Activated naive CD4-positive, alpha-beta T cell treated with Interleukin-2 at 50 U/mL for 16 hours (primary cell): ENCODE measurements at places on chromosomes 6 and 20.

- no peak for DNase-seq
Observed at GRCh38 chr20:63315731-63316491, 22.9 kb downstream of the COL20A1 start.

DNA sequence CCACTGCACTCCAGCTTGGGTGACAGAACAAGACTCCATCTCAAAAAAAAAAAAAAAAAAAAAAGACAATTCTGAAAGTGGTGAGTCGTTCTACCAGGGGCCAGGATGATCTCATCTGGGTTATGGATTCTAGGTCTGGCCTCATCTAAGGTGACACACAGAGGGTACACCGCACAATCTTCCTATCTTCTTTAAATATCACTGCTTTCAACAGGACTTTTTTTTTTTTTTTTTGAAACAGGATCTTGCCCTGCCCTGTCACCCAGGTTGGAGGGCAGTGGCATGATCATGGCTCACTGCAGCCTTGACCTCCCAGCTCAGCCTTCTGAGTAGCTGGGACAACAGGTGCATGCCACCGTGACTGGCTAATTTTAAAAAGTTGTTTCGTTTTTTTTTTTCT lies 67.7 kb downstream of the SLC16A10 start:
- DNase-seq: peak; percentile 4

DNA sequence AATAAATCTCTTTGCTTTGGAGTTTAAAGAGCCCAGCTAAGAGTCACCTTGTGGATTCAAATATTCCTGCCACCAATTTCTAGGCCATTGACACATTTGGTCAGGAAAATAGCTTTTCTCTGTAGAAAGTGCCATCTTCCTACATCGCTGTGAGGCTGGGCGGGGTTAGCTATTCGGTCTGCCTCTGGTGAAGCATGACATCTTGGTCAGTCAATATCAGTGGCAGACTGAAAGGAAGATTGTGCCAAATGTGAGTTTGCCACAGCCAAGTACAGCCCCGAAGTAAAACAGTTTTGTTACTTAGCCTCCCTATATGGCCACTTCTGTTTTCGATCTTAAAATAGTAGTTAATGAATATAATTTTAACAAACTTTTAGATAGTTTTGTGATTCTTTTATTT lies 65.5 kb upstream of the FABP7 start:
- DNase-seq: no peak

- DNase-seq: no peak
Observed at GRCh38 chr6:19838442-19839236, 1.5 kb downstream of the ID4 start.

DNA sequence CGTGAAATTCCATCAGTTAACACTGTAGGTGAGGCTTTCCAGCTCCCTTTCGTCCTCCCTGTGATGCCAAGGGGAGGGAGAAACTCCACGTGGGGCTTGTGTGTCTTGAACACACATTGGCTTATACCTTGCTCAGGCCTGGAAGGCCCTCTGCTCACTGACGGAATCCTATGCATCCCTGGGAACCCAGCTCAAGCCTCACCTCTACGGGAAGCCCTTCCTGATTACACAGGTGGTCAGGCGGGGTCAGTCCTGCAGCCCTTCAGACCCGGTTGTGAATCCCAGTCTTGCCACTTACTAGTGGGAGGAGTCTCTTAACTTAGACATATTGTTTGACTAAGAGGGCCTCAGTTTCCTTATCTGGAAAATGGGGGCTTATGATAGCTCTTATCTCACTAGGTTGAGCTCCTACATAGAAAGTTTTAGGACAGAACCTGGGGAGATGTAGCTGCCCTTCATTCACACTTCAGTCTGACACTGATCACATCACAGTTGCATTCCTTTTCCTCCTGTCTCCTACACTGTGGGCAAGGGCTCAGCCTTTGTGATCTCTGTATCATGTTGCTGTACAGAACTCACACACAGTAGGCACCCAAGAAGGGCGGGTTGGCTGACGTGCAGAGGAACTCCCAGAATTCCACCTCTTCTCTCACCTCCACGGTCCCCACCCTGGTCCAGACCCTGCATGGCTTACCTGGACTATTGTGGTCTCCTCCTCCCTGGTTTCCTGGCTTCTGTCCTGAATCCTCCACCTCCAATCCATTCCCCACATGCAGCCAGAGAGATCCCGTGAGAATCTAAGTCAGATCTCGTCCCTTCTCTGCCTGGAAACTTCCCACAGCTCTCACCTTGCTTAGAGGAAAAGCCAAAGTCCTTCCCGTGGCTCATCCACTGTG lies 129.6 kb downstream of the CEBPB start:
- DNase-seq: no peak

- no peak for DNase-seq
Observed at GRCh38 chr6:140548366-140548765, 1173.9 kb upstream of the CITED2 start.

DNA sequence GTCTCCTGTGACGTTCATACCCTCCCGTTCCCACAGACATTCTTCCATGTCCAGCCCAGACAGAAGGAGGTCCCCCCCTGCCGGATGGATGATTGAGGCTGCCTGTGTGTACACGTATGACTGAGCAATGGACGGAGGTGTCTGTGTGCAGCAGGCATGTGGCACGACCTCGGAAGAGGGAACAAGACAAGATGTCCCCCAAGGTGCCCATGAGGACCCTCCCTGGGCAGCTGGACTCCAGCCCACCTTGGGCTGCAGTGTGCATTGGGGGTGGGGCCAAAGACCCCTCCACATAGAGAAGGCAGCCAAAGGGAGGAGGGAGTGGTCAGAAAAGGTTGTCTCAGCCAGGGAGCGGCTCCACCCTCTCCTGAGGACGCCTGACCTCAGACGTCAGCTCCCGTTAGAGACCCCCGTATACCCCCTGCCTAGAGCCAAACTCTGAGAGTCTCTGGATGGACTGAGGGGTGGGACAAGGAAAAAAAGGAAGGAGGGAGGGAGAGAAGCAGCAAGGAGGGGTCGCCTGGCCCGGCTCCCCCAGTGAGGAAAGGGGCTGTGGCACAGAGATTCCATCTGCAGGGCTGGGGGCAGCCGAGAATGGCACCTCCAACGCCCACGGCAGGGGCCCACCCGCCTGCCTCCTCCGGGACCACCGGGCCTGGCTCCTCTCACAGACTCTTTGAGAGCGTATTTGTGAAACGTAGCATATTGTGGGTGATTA lies 92.9 kb upstream of the BHLHE23 start:
- DNase-seq: no peak

DNA sequence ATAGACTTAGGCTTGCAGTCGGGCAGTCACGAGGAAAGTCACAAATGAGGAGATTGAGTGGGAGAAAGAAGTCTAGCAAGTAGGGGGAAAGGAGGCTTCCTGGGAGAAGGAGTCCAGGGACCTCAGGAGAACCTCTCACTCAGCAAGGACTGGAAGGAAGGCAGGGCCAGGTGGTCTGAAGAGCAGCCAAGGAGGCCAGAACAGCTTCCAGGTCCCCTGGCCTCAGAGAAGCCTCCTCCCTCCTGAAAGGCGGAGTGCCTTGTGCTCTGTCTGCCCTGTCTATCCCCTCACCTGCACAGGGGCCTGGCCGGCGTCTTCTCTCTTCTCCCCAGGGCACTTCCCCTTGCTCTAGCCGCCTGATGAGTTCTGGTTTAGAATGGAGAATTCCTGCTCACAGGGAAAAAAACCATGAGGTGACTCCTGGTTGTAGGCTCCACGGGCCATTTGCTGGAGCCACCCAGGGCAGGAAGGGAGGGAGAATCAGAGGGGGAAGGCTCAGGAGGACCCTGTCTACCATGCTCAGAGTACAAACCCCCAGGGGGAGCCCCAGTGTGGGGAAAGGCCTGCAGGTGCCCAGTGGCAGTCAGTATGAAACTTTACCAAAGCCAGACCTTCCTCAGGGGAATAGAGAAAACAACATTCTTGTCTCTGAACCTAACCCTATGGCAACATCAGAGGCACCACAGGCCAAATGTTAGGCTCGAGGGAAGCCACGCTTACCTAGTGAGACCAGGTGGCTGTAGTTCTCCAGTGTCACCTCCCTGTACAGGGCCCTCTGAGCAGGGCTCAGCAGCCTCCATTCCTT lies 11.2 kb downstream of the ZNF337 start:
- no peak for DNase-seq
